ENCODE measurements at places on chromosomes 2 and 18. TPM values are rescaled to one million over a fixed set of nuclear protein-coding genes. Genes with fewer than 3 reads are reported as not detected.

Gene KCNJ3
- total RNA-seq = not detected

Gene DIPK1C
- total RNA-seq = not detected

Gene IHH
- total RNA-seq = 0.10 TPM

Gene GPR45
- 0.43 TPM for total RNA-seq

Gene CSRNP3
- total RNA-seq = 2.4 TPM

Gene GPR17
- not detected for total RNA-seq

Gene MPHOSPH10
- total RNA-seq = 71.0 TPM

Gene DGKD
- 28.2 TPM for total RNA-seq

Gene OR6B2
- total RNA-seq = not detected

Gene EN1
- total RNA-seq = not detected

- peak; percentile 75 for DNase-seq
Measured at GRCh38 chr2:200275295-200276013, 31.0 kb upstream of the SPATS2L start.

GRCh38 chr18:51110073-51110797 is 80.2 kb downstream of the SMAD4 start:
- DNase-seq = peak; percentile 49

GRCh38 chr18:36066001-36066400 is 1.4 kb downstream of the RPRD1A start:
- no peak for DNase-seq

- DNase-seq = no peak
Measured at GRCh38 chr2:173019755-173020154, 55.9 kb upstream of the MAP3K20 start.

DNA sequence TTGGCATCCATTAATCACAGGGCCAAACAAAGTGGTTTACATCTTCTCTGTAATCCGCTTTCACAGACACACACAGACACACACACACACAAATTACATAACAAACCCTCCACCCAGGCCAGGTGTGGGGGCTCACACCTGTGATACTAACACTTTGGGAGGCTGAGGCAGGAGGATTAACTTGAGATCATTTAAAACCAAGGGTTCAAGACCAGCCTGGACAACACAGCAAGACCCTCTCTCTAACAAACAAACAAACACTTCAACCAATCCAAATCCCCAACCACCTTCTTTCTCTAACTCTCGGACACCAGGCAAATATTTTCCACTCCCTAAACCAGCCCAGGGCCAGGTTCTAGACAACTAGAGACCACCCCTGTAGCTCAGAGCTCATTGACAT is 79.5 kb upstream of the XPO1 start:
- no peak for DNase-seq

DNA sequence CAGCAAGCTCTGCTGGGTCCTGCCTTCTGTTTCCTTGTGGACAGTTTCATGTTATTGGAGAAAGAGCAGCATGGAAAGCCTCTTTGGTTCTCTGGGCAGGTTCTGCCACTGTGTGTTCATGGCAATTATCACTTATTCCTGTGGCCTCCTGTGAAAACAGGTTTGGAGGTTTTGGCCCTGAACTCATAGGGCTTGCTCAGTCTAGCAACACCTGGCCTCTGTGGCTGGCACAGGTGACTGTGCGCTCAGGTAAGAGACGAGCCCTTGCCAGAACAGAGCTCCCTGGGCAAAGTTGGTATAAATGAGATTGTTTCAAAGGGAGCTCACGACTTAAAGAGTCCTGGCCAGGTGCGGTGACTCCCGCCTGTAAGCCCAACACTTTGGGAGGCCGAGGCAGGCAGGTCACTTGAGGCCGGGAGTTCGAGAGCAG is 5.7 kb downstream of the CEP68 start:
- no peak for DNase-seq

GRCh38 chr2:228699400-228699799 is 517.9 kb upstream of the SPHKAP start:
- peak; percentile 44 for DNase-seq

GRCh38 chr18:26255695-26256622 is 29.7 kb downstream of the TAF4B start:
- DNase-seq = no peak

DNA sequence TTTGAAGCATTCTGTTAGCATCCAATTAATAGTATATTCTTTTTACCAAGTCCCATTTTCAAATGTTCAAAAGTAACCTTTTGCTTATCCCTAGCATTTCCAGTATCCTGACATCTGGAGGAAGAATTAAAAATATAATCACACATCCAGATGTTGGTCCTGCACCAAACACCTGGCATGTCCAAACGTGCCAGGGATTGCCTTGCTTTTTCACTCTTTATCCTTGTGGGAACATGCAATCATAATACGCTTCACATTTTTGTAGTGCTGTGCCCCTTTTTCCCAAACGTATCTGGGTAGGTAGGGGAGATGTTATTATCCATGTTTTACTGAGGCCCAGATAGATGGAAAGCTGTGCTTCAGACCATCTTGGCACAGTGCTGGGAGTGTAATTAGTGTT is 133.0 kb downstream of the TPGS2 start:
- DNase-seq = no peak

- DNase-seq = no peak
Measured at GRCh38 chr18:20975077-20975476, 136.5 kb downstream of the ROCK1 start.

GRCh38 chr2:158006961-158007719 is 94.5 kb upstream of the UPP2 start:
- DNase-seq = no peak

DNA sequence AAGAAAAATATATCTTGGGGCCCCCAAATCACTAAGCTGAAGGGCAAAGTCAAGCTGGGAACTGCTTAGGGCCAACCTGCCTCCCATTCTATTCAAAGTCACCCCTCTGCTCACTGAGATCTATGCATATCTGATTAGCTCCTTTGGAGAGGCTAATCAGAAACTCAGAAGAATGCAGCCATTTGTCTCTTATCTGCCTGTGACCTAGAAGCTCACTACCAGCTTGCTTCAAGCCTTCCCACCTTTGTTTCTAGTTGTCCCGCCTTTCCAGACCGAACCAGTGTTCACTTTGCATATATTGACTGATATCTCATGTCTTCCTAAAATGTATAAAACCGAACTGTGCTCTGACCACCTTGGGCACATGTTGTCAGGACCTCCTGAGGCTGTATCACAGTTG is 479.4 kb downstream of the METTL4 start:
- no peak for DNase-seq

DNA sequence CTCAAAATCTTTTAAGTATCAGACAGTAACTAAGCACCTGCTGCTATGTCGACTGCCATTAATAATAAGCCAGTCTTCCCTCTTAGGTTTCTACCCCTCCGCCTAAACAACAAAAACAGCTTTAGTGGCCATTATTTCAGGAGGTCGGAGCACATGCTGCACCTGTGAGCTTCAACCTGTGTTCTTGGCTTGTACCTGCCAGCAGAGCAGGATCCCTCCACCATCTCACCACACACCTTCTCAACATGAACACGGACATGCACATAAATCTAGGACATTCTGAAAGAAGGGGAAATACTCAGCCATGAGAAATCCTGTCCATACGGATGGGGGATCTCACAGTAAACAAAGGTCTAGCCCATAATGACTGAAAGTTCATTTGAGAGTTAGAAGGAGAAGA is 3.7 kb downstream of the CYB5A start:
- DNase-seq = no peak

GRCh38 chr18:50806208-50806616 is 13.6 kb downstream of the MRO start:
- DNase-seq = no peak

DNA sequence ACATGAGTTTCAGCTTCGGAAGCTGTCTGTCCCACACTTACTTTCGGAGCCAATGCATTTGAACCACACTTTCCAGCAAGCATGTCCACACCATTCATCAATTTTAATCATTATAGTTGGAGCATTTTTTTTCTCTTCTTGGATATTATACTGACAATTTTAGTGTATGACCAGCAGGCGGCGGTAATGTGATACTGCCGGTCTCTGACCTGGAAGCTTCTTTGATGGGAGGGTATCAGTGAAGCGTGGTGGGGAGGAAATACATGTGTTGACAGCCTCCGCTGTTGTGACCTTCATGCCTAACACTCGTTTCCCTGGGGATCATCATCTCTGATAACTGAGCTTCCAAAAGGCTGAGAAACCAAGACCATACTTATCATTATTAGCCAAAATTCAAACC is 231.7 kb downstream of the GBX2 start:
- peak; percentile 32 for DNase-seq

DNA sequence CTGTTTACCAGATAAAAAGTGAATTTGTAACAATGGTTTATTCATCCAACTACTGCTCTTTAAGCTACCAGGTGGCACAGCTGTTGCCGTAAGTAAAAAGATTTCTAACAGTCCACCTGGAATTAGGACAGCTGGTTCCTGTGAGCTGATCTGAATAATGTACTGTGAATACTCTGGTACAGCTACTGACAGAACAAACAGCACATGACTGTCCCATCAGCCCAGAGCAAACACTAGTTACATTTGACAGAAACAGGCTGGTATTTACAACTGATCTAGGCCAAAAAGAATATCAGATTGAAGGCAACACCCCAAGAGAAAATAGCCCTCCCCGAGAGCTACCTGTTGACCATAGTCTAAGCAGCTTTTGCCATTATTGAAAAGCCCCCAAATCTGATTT is 840.4 kb downstream of the CPS1 start:
- peak; percentile 45 for DNase-seq

DNA sequence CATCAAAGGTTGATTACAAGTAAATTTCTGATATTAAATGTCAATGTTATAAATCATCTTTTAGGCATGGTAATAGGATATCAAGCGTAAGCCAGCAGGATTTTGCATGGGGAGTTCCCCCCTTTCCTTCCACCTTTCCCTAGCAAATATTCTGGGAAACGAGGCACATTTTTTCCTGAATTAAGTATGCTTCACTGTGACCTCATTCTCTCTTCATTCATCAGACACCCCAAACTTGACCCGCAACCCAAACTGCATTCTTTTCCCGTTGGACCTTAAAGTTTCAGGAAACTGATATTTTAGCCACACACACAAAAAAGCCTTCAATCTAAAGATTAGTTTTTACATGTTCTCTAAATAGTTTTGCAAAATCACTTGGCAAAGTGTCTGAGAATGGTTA is 214.5 kb upstream of the CTAGE1 start:
- DNase-seq = no peak

GRCh38 chr18:54776282-54776977 is 51.8 kb upstream of the RAB27B start:
- peak; percentile 47 for DNase-seq

DNA sequence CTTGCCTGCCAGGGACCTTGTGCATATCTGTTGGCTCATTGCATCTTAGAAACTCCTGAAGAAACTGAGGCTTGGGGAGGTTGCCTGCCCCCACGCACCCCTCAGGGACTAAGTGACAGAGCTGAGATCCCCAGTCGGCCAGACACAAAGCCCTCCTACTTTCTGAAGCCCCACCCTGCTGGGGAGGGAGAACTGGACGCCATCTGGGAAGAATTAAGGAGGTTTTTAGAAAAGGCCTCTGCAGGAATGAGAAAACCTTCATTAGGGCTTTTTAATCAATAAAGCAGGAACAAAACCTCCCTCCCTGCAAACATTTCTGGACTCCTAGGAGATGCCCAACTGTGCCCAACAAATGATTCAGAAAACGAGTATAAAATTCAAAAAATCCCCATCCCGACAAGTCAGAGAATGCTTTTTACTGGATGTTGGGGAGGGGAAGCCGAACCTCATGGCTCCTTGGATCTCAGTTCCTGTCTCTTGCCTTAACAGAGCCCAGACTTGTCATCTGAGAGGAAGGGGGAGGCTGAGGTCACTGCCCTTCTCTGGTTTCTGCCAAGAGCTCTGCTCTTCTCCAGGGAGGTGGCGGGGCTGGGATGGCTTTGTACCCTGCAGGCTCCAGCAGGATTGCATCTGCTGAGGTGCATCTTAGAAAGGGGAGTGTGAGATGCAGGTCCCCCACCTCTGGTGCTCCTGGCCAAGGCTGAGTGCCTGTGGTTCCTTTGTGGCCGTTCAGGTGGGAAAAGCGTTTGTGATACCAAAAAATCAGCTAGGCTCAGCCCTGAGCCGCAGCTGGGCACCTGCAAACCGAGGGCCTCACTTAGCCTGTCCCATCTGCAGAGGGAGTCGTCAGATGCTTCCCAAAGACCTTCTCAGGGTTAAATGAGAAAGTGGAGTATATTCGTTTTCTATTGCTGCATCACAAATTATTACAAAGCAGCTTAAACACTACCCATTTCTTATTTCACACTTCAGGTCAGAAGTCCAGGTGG is 142.4 kb downstream of the ZFP36L2 start:
- peak; percentile 69 for DNase-seq

- DNase-seq = no peak
Measured at GRCh38 chr2:85119900-85120299, 13.3 kb upstream of the TCF7L1 start.

- DNase-seq = no peak
Measured at GRCh38 chr2:60509066-60509465, 44.4 kb downstream of the BCL11A start.

GRCh38 chr18:42474577-42474976 is 519.5 kb downstream of the PIK3C3 start:
- DNase-seq = no peak

GRCh38 chr18:45324495-45325113 is 290.7 kb upstream of the SLC14A2 start:
- no peak for DNase-seq

- no peak for DNase-seq
Measured at GRCh38 chr2:62941413-62941812, 109.2 kb upstream of the OTX1 start.

DNA sequence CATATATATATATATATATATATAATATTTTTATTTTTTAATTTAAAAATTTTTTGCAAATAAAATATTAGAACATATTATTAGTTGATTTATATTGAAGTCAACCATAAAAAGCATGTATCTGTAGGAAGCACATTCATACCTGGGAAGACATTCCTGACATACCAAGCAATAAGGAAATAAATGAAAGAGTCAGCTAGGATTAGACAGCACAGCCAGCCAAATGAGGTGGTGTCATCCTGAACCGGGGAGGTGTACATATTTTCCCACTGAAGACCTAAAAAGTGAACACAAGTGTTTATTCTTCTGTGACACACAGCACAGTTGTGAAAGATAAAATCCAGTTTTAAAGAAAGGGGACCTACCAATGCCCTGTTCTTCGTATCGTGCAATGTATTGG is 149.2 kb downstream of the ABCA12 start:
- DNase-seq = no peak

DNA sequence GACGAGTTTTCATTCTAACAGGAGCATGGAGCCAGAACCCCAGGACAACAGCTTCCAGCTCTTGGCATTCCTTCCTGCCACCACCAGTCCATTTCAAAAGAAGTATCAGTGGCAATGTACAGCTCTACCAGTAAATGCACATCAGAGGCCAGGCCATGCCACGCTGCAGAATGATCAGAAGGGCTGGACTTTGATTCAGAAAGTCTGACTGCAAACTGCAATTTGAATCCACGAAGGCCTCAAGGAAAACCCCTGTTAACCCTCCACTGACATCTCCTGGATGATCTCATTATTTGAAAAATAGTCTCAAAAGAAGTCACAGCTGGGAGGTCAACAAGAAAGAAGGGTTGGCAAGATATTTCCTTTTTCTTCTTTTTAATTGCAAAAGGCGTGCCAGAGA is 119.2 kb downstream of the MYO5B start:
- no peak for DNase-seq

Data from SJCRH30 (cell line).